ENCODE measurements at places on chromosomes 11 and 22.

GRCh38 chr11:118895093-118896039, 11.7 kb downstream of the CXCR5 start:
- DNase-seq: no peak

DNA sequence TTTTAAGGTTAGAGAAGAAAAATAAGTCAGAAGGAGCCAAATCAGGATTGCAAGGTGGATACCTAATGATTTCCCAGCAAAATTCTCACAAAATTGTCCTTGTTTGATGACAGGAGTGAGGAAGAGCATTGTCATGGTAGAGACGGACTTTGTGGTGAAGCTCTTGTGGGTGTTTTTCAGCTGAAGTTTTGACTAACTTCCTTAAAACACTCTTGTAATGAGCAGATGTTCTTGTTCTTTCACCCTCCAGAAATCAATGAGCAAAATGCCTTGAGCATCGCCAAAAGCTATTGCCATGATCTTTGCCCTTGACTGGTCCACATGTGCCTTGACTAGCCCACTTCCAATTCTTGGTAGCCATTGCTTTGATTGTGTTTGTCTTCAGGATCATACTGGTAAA, 20.0 kb downstream of the CALCB start:
- DNase-seq: no peak

DNA sequence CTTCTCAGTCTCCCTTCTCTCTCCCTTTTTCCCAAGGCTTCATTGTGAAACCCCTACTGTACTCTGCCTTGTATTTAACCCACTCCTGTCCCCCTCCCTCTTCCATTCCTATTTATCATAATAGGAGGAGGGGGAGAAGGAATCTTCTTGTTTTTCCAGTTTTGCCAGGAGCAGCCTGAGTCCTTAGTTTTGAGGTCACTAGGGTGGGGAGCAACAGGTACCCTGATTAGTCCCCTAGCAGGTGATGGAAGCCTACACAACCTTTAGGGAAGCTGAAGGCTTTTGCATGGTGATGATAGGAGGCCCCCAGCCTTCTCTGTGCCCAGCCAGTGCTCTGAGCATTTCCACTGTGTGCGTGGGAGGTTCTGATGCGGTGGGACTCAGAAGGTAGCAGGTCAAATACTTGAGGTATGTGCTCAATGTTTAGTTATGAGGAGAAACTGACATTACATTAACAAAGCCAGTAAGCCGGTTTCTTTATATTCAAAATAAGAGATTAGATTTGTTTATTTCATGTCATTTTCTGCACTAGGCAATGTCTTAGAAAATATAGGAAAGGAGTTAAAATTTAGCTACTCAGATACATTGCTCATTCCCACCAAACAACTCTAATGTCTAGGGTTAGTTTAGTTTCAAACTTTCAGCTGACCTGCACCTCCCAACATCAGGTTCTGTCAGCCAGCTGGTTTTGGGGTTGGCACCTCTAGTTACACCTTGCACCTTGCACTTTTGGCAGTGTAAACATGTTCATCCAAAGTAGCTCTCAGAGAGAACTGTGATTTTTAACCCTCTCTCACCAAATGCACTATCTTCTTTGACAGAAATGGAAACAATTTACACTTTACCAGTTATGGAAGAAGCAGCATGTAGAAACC, 26.0 kb downstream of the PARVA start:
- no peak for DNase-seq

DNA sequence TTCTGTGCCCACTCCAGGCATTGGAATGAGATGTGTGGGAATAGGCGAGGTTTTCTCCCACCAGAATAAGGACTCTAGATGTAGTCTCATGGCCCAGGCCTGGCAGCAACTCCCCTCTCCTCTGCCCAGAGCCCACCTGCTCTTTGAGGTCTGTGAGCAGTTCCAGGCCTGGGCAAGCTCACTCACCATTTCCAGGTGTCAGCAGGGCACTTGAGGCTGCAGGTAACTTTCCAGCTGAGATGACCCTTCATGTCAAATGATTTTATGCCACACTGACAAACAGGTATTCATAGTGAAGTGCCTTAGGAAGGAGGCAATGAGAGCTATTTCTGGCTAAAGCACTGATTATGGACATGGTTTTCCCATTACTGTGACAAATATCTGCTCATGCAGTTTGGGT, 123.3 kb upstream of the CCDC90B start:
- no peak for DNase-seq

DNA sequence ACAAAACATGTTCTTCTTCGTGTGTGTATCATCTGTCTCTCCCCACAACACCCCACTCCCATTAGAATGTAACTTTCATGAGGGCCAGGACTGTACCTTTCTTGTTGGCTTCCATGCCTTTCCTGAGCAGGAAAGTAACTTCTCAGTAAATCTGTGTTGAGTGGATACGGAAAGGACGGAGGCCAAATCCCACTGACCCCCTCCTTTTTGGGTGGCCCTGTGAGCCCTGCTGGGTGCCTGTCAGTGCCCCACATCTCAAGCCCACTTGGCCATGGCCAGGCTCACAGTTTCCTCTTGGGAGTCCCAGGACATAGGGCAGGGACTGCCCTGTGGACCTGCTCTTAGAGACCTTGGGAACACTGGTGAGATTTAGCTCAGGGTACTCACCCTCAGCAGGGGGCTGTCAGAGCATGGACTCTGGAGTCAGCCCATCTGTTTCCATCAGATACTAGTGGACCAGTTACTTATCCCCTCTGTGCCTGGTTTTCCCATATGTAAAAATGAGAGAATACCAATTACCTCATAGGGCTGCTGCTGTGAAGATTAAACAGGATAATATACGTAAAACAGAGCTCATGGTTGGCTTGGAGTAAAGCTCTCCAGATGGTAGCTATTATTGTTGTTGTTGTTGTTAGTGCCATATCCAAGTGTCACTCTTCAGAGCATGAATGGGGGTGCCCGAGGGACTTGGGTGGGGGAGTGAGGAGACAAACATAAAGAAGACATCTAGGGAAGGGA, 1.0 kb upstream of the C11orf96 start:
- DNase-seq: no peak

GRCh38 chr11:132519241-132519815, 1013.0 kb downstream of the OPCML start:
- no peak for DNase-seq

DNA sequence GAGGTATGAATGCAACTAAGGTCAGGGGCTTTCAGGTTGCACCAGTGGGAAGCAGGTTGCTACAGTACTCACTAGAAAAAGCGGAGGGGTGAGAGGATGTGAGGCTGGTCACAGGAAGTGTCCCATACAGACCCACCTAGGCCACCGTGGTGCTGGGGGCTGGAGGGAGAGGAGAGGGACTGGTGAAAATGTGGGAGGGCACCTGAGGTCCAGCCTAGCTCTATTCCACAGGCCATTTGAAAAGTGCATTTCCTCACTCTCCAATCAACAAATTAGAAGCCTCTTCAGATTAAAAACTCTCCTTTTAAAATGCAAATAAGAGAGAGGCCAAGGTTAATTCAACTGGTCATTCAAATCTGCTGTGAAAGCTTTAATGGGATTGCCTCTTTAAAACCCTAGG, 38.6 kb upstream of the NCAM1 start:
- no peak for DNase-seq

- no peak for DNase-seq
These were observed 16.4 kb downstream of the PRR5 start for GRCh38 chr22:44718418-44718817.

DNA sequence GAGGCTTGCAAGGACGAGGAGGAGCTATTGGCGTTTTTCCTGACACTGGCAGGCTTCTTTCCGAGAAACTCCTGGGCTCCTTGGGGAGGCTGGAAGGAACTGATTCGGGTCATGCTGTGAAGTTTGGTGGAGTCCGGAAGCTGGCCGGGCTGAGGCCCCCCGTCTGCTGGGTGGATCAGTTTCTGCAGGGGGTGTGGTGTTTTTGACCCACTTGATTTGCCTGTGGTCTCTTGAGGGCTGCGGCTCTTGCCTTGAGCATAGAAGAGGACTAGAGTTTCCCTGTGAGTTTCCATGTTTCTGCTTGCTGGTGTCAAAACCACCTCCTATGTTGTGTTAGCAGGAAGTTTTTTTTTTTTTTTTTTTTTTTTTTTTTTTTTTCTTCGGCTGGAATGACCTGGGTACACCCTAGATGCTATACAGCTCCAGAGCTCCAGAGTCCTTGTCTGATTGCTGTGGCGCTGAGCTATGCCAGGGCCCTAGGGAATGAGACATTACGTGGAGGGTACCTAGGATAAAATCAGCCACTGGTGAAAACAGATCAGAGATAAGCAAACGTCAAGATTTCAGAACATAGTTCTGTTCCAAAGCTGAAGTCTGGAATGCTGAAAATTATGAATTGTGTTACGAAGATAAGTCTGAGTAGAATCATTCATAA, 728 bp downstream of the TBC1D22A start:
- no peak for DNase-seq

GRCh38 chr11:129163714-129164164, 28.4 kb downstream of the ARHGAP32 start:
- DNase-seq: no peak

- DNase-seq: no peak
These were observed 6.0 kb upstream of the UCP3 start for GRCh38 chr11:74014880-74015279.

DNA sequence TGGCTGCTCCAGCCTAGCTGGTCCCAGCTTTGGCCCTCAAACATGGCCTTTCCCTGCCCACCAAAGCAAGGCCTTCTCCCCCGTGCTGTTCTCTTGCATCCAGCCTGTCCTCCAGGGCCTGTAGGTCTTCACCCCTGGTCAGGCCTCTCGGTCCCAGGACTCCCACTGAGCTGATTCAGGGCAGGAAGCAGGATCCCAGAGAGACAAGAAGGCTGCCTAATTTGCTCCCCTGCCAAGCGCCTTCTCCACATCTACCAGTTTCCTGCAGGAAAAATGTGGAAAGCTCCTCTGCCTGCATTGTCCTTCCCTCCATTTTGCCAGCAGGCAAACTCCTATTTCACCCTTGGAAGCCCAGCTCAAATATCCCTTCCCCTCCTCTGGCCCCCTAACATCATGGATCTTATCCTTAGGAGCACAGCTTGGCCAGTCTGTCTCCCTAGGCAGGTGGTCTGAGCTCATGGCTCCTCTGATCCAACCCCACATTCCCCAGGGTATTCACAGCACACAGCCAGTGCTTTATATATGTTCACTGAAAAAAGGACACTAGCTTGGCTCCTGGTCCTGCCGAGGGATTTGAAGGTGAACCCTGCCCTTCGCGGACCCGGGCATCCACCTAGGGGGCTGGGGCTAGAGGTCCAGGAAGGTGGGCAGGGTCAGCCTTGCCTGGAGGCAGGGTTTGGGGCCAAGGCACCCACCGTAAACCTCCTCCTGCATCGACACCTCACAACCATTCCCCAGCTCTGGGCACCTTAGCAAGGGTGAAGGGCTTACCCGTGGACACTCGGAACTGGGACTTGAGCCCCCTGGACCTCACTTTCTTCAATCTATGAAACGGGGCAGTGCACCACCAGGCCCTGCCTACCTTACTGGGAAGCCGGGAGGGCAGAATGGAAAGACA, 968 bp downstream of the RHBDD3 start:
- DNase-seq: no peak

- no peak for DNase-seq
These were observed 45.0 kb upstream of the MPPED2 start for GRCh38 chr11:30631148-30631547.

GRCh38 chr11:68961245-68961644, 19.5 kb downstream of the MRGPRD start:
- DNase-seq: no peak

GRCh38 chr11:69925366-69926196, 106.4 kb upstream of the FGF3 start:
- DNase-seq: no peak

GRCh38 chr11:60193687-60194433, 11.0 kb upstream of the MS4A6A start:
- no peak for DNase-seq

DNA sequence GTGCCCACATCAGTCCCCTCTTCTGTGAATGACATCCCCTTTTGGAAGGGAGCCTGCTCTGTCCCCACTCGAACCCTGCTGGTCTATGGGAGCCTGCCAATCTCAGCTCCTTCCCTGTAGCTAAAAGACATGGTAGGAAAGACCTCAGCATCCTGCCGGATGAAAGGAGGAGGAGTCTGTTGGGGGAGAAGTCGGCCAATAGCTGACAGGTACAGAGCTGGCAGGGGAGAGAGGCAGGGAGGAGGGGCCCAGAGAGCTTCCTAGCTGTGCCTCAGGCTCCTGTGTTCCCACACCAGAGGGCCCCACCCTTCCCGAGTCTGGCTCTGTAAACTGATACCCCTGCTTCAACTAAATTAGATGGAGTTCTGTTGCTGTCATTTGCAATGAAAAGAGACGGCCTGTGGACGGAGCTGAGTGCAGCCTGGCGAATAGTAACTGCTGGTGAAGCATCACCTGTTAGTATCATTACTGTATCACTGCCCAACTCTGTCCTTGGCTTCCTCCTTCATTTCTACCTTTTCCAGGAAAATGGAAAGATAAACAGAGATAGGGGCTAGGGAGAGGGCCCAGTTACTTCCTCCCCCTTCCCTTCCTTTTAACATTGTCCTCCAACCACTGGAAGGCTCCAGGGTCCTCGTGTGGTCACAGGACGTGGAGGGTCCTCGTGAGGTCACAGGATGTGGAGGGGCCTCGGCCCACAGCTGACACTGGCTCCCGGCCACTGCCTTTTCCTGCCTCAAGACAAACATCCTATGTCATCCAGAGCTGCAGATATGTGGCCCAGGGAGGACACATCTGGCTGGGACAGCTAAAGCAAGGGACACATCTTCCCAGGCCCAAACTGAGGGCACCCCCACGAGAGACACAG, 15.1 kb downstream of the FXYD6 start:
- no peak for DNase-seq

GRCh38 chr11:133955081-133955891, 1.5 kb downstream of the IGSF9B start:
- DNase-seq: no peak

DNA sequence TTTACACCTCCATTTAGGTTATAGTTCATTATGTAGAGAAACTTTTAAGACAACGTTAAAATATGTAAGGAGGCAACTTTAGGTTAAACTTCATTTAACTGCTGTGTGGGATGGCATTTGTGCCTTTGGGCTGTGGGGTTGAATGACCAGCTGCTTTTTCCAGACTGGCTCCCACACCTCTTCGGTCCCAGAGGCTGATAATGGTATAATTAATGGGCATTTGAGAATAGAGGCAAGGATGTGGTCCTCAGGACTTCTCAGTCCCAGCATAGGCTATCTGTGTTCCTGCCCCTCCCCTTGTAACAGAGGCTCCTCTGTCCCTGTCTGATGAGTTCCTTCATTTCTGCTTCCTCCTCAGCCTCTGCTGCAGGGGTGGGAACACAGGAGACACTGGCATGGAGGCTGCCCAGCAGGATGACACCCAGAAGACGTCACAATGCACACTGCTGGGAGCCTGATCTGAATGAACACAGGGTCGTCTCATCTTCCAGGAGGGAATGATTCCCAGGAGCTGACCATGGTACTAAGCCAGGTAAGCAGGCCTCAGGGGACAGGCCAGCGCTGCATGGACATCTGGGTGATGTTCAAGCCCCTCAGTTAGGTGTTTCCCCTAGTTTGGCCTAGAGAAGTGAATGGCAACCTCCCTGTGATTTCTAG, 17.1 kb upstream of the GNAZ start:
- no peak for DNase-seq

GRCh38 chr11:117959438-117960149, 26.6 kb upstream of the IL10RA start:
- DNase-seq: no peak

Measured in right renal cortex interstitium (tissue), 3 donors.